ENCODE measurements at places on chromosomes 2 and 18.
A peak's percentile ranks its signal among the peaks of the same experiment; 100 is the strongest.

GRCh38 chr18:45889419-45890064, 64.1 kb downstream of the SIGLEC15 start:
- no peak overlapping the region for H3K4me3 ChIP-seq
- H3K27me3 ChIP-seq, result no peaks in the 10 kb centered on the region

- no peaks in the 10 kb centered on the region for H3K36me3 ChIP-seq
- H3K4me1 ChIP-seq, result no peaks in the 10 kb centered on the region
- no peak for DNase-seq
- no peak overlapping the region for H3K4me3 ChIP-seq
- H3K27ac ChIP-seq, result no peak overlapping the region
Measured at GRCh38 chr2:6325616-6326015, 540.1 kb downstream of the CMPK2 start.

DNA sequence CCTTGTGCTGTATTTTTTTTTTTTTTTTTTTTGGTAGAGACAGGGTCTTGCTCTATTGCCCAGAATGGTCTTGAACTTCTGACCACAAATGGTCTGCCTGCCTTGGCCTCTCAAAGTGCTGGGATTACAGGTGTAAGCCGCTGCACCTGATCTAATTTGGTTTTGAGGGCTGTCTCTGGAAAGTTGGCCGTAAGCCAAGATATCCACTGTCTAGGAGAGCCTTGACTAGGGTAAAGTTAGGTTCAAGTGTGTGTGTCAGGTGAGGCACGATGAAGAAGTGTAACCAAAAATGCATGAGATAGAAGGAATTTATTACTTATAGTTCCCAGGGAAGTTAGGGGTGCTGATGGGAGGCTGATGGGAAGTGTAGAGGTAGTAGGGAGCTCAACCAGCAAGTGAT, 46.7 kb downstream of the INO80C start:
- no peak overlapping the region for H3K27ac ChIP-seq
- H3K4me3 ChIP-seq, result no peak overlapping the region
- DNase-seq, result no peak
- H3K4me1 ChIP-seq, result peaks cover 5% of the 10 kb centered on the region

- no peak overlapping the region for H3K27ac ChIP-seq
- H3K27me3 ChIP-seq, result peaks cover 3% of the 10 kb centered on the region
- no peaks in the 10 kb centered on the region for H3K36me3 ChIP-seq
- H3K4me1 ChIP-seq, result no peaks in the 10 kb centered on the region
- no peak overlapping the region for H3K4me3 ChIP-seq
Measured at GRCh38 chr2:241000831-241001321, 2.5 kb downstream of the SNED1 start.

DNA sequence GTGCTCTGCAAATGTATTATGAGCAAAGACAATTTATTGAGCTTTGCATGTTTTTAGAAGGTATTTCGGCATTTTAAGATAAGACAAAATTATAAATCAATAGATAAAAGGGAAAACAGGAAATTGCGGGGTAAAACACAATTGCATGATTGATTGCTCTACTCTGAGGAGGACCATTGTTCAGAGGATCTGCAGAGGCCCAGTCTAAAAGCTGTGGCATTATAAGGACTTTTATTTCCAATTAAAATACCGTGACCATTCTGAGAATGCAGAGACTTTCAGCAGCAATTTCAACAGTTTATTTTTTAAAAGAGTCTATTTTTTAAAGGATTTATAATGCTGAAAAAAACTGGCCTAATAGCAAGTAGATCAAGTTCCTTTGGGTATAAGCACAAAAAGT, 62.0 kb downstream of the TPGS2 start:
- no peak overlapping the region for H3K27ac ChIP-seq
- H3K36me3 ChIP-seq, result no peaks in the 10 kb centered on the region
- no peak overlapping the region for H3K4me3 ChIP-seq
- H3K27me3 ChIP-seq, result no peaks in the 10 kb centered on the region

DNA sequence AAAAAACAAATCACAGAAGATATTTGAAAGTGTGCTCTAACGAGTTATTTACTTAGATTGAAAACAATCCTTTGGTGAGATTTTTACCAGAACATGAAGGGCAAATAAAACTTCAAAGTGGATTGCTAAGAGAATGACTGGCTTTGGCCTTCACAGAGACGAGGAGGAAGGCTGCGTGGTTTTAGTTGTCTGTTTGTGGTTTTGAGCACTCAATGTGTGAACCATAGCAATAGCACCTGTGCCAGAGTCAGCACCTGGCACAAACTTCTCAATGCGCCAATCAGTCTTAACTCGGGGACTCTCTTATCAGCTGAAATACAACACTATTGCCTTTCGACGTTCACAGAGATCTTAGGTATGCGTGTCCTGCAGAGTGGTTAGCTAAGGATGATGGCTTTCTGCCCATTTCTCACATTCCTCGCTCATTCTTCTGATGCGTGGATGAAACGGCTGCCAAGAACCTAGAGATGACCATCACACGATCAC, 70.0 kb downstream of the MBP start:
- peaks cover 50% of the 10 kb centered on the region for H3K36me3 ChIP-seq
- peak; percentile 35 for DNase-seq
- no peaks in the 10 kb centered on the region for H3K27me3 ChIP-seq
- H3K4me3 ChIP-seq, result no peak overlapping the region
- H3K27ac ChIP-seq, result peak overlapping the region; percentile 65
- H3K4me1 ChIP-seq, result peaks cover 4% of the 10 kb centered on the region

DNA sequence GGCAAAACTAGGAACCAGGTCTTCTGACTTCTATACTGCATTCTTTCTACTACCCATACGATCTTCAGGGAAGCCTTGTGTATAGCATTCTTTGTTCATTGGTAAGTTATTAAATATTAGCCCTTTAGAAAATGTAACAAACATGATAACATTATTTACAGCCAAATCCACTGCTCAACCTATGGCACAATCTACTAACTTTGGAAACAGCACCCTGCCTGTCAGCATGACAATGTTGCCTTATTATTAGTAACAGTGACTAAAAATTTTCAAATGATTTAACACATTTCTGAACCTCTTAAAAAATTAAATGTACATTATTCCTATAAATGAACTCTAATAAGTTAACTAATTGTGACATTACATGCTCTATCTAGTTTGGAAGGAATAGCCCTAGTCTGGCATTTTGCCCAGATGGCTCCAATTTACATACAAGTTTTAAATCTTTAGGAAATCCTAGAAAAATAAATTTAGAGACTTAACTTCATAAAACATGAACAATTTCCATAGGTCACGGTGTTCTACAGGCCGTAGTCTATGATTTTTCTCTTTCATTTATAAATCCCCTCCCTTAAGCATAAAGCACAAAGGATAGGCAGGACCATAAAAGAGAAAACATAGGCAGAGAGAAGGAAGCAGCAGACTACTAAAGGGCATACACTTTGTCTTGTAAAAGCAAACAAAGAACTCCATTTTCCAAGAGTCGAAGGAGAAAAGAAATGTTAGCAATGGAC, 33.7 kb downstream of the YES1 start:
- H3K27ac ChIP-seq, result no peak overlapping the region
- H3K4me1 ChIP-seq, result peaks cover 12% of the 10 kb centered on the region
- no peak overlapping the region for H3K4me3 ChIP-seq
- no peaks in the 10 kb centered on the region for H3K36me3 ChIP-seq

DNA sequence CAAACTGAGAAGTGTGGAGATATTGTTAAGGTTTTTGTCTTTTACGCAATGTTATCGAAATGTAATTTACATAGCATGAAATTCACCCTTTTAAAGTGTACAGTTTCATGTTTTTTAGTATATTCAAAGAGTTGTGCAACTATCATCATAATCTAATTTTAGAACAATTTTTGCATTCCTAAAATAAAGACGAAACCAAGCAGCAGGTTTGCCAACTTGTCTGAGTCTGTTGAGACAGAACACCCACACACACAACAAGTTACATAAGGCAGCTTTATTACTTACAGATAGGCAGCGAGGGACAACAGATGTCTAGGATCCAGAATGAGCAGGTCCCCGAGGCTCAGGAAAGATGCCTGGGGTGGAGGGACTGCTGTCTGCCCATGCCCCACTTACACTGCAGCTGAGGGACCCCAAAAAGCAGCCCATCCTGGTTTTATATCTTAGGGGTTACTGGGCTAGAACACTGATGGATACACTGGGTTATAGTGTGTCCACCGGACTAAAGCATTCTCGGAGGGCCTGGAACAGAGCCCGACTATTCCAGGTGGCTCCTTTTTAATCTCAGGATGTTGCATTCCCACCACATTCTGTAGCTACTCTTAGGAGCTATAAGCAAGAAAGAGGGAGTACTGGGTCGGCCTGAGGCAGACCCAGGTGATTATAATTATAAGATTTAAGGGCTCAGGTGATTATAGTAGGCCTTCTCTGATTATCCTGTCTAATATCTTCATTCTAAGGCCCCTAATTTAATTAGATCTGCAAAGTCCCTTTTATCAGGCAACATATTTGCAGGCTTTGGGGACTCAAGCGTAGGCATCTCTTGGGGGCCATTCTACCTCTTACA, 150.2 kb upstream of the DOK6 start:
- H3K4me3 ChIP-seq, result no peak overlapping the region
- no peak overlapping the region for H3K27ac ChIP-seq
- no peaks in the 10 kb centered on the region for H3K4me1 ChIP-seq

GRCh38 chr2:235421618-235422017, 72.2 kb upstream of the AGAP1 start:
- DNase-seq, result no peak
- H3K36me3 ChIP-seq, result no peaks in the 10 kb centered on the region
- H3K27me3 ChIP-seq, result no peaks in the 10 kb centered on the region
- H3K4me3 ChIP-seq, result no peak overlapping the region
- H3K27ac ChIP-seq, result no peak overlapping the region
- no peaks in the 10 kb centered on the region for H3K4me1 ChIP-seq

- H3K27ac ChIP-seq, result no peak overlapping the region
- no peaks in the 10 kb centered on the region for H3K4me1 ChIP-seq
- H3K27me3 ChIP-seq, result no peaks in the 10 kb centered on the region
- H3K4me3 ChIP-seq, result no peak overlapping the region
- no peaks in the 10 kb centered on the region for H3K36me3 ChIP-seq
- no peak for DNase-seq
Measured at GRCh38 chr2:36655453-36655852, 41.1 kb upstream of the VIT start.

Data from small intestine (tissue), 16 donors.